ENCODE measurements at places on chromosomes 5 and 9.
A peak's percentile ranks its signal among the peaks of the same experiment; 100 is the strongest.

- H3K36me3 ChIP-seq = no peaks in the 10 kb centered on the region
- peaks cover 11% of the 10 kb centered on the region for H3K4me1 ChIP-seq
- H3K27me3 ChIP-seq = no peaks in the 10 kb centered on the region
- H3K27ac ChIP-seq = no peak overlapping the region
These were observed 418.3 kb downstream of the CDH10 start for GRCh38 chr5:24226479-24226878.

DNA sequence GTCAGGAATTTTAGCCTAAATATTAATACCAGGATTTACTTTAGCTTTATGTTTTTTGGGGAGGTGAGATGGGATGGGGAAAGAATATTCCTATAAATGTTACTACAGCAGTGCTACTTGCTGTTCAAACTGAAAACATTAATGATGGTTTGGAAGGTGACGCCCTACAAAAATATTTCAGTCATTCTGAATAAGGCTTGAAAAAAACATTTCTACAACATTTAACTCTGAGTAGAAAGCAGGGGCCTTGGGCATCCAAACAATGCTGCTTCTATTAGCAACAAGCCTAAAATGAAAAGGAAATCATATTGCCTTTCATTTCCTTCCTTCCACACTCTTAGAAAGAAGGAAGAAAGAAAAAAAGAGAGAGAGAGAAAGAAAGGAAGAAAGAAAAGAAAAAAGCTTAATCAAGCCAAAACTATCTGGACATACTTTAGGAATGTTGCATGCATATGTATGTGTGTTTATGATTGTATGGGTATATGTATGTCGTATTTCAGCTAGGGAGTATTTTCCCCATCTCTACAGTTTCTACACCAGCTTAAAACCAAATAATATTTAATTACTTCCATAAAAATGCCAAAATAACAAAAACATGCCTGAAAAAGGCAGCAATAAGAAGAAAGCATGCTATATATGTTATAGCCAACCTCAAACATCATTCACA, 16.3 kb upstream of the DAB2 start:
- DNase-seq = no peak
- H3K36me3 ChIP-seq = no peaks in the 10 kb centered on the region
- H3K27me3 ChIP-seq = peaks cover 3% of the 10 kb centered on the region
- no peak overlapping the region for H3K4me3 ChIP-seq
- H3K27ac ChIP-seq = no peak overlapping the region
- H3K4me1 ChIP-seq = peaks cover 6% of the 10 kb centered on the region

- peak overlapping the region; percentile 58 for H3K4me3 ChIP-seq
- peak; percentile 42 for DNase-seq
- H3K27me3 ChIP-seq = peaks cover 2% of the 10 kb centered on the region
- H3K36me3 ChIP-seq = no peaks in the 10 kb centered on the region
These were observed 11.2 kb downstream of the IER5L start for GRCh38 chr9:129166623-129167557.

DNA sequence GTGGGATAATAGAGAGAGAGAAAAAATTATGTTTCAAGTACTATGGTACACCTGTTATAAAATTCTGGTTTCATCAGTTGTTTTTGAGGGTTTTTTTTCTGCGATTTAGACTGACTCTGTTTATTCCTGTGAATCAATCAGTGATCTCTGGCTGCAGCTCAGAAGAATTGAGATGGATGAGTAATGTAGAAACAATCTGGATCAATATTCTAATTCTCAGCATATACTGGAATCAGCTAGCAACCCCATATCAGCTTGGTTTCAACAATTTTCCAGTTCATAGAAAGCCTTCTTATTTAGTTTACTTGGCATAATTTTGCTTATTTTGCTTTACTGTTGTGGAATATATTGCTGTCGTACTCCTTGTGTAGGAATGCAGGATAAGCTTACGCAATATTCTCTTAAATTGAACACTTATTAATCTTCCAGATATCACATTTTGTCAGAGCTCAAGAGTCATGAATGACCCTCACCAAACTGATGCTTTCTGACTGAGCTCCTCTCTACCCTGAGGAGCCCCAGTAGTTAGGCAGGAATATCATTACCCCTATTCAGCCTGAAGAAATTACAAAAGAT, 42.9 kb downstream of the SHC3 start:
- H3K4me3 ChIP-seq = no peak overlapping the region
- H3K27me3 ChIP-seq = no peaks in the 10 kb centered on the region
- no peak overlapping the region for H3K27ac ChIP-seq
- no peaks in the 10 kb centered on the region for H3K4me1 ChIP-seq

- H3K27ac ChIP-seq = no peak overlapping the region
- peaks cover 1% of the 10 kb centered on the region for H3K36me3 ChIP-seq
- no peaks in the 10 kb centered on the region for H3K4me1 ChIP-seq
- H3K27me3 ChIP-seq = no peaks in the 10 kb centered on the region
- no peak for DNase-seq
These were observed 53.8 kb downstream of the SREK1 start for GRCh38 chr5:66197764-66198405.

DNA sequence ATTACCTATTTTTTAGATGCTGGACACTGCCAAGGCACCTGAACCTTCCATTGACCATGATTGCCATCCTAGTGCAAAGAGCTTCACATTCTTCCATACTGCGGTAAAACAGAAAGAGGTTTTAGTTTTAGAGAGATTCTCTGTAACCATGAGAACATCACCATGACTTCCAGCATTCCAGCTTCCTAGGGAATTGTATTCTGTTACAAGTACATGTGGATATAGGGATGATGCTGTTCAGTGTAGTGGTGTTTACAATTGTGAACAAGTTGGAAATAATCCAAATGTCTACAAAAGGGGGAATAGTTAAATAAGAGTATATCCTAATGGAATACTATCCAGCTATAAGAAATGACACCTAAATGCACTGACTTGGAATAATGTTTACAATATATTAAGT, 22.4 kb downstream of the NIPSNAP3B start:
- peaks cover 24% of the 10 kb centered on the region for H3K36me3 ChIP-seq
- H3K4me1 ChIP-seq = no peaks in the 10 kb centered on the region
- H3K4me3 ChIP-seq = no peak overlapping the region
- no peak overlapping the region for H3K27ac ChIP-seq
- no peak for DNase-seq
- H3K27me3 ChIP-seq = no peaks in the 10 kb centered on the region

DNA sequence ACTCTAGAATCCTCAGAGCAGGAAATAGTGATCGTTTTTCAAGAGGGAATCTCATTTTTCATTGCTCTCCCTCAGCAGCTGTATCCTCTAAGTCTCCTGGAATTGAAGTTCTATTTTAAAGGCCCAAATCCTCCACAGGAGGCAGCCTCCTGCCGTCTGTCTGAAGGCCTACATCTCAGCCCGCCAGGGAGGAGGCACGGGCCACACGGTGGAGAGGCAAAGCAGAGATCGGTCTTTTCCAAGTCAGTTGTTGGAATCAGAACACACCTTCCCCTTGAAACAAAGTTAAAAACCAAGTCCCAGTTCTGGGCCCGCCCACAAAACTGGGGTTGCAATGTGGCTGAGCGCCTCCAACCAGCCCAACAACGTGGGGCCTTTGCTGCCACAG, 68.7 kb downstream of the RAPGEF1 start:
- no peaks in the 10 kb centered on the region for H3K36me3 ChIP-seq
- H3K27ac ChIP-seq = no peak overlapping the region
- no peak overlapping the region for H3K4me3 ChIP-seq
- no peaks in the 10 kb centered on the region for H3K27me3 ChIP-seq

DNA sequence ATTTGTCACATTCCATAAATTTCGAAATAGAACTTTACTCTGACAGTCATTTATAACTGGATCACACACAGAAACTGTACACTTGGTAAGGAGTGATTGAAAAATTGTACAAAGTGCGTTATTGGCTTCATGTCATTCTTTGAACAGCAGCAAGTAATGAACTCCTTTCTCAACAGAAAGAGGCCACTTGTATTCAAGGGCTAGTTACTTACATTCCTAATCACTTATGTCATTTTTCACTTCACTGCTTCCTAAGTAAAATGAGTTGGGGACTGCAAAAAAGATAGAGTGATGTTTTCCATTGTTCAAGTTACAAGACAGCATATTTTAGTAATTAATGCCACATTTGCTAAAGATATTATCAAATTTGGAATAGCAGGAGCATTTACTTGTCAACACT, 893.2 kb downstream of the DTWD2 start:
- H3K27ac ChIP-seq = peak overlapping the region; percentile 45
- no peak overlapping the region for H3K4me3 ChIP-seq
- DNase-seq = no peak
- no peaks in the 10 kb centered on the region for H3K36me3 ChIP-seq
- H3K27me3 ChIP-seq = no peaks in the 10 kb centered on the region

DNA sequence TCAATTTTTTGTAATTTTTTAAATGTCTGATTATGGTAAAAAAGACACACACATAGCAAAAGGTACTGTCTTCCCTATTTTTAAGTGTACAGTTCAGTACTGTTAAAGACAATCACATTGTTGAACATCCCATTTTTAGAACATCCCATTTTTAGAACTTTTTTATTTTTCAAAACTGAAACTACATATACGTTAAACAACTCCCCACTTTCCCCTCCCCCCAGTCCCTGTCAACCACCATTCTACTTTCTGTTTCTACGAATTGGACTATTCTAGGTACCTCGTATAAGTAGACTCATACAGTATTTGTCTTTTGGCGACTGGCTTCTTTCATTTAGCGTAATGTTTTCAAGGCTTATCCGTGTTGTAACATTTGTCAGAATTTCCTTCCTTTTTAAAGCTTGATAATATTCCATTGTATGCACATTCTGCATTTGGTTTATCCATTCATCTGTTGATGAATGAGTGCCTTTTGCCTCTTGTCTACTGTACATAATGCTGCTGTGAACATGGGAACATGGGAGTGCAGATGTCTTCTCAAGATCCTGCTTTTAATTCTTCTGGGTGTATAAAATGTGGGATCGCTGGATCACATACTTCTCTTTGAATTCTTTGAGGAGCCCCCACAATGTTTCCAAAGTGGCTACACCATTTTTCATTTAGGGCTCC, 154.0 kb downstream of the PIK3R1 start:
- DNase-seq = no peak
- no peak overlapping the region for H3K27ac ChIP-seq
- no peak overlapping the region for H3K4me3 ChIP-seq

DNA sequence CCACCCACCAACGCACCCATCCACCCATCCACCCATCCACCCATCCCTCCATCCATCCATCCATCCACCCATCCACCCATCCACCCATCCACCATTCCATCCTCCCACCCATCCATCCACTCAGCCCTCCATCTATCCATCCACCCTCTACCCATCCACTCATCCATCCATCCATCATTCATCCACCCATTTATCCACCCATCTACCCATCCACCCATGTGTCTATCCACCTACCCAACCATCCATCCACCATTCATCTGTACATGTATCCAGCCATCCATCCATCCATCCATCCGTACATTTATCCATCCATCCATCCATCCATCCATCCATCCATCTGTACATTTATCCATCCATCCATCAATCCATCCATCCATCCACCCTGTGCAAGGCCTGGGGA, 11.1 kb upstream of the VAV2 start:
- no peaks in the 10 kb centered on the region for H3K4me1 ChIP-seq
- H3K4me3 ChIP-seq = no peak overlapping the region
- H3K36me3 ChIP-seq = no peaks in the 10 kb centered on the region
- peaks cover 9% of the 10 kb centered on the region for H3K27me3 ChIP-seq
- DNase-seq = no peak
- H3K27ac ChIP-seq = no peak overlapping the region

DNA sequence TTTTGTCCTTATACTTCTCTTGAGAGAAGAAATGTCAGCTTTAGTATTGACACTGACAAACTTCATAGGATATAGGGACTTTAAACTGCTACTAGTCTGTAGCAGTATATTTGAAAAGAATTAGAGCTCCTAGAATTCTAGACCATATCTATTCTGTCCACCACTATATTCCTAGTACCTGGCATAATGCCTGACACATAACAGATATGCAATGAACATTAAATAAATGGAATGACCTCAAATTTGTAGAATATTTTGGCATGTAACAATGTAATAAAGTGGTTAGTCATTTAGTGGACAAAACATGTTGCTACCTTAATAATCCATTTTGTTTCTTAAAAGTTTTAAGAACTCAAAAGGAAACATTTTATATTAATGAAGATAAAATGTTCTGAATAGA, 57.5 kb downstream of the HOMER1 start:
- no peak for DNase-seq
- H3K36me3 ChIP-seq = peaks cover 2% of the 10 kb centered on the region
- no peak overlapping the region for H3K27ac ChIP-seq
- peaks cover 13% of the 10 kb centered on the region for H3K4me1 ChIP-seq
- no peaks in the 10 kb centered on the region for H3K27me3 ChIP-seq

DNA sequence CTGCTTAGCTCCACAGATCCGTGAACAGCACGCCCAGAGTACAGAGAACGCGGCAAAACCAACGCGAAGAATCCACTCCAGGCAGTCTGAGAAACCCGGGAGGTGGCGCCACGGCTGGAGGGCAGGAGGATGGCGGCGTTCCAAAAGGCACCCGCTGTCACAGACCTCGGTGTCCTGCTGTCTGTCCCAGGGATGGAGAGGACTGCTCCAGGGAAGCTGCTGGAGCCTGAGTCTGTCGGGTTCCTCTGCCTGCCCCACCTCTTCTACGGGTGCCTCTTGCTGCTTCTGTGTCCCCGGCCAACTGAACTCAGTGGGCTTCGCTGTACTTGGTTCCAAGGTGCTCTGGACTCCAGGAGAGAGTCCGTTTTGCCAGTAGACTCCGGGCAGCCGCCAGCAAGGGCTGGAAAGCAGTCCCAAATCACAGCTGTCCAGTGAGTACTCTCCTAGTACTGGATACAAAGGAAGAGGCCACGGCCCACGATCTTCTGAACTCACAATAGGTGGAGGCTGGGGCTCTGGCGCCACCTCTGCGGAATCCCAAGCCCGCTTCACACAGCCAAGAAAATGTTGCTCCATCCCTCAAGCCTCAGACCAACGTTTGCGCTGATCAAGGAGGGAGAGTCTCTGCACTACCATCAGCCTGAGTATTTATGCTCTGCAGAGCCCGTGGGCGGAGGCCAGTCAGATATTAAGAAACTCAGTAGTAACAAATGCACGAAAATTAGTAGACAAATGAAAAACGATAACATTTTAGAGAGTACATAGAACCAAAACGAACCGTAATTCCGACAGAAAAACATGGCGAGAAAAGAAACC, 440 bp downstream of the ANXA2R start:
- no peaks in the 10 kb centered on the region for H3K36me3 ChIP-seq
- H3K4me1 ChIP-seq = peaks cover 11% of the 10 kb centered on the region
- peak overlapping the region; percentile 19 for H3K27ac ChIP-seq
- peak overlapping the region; percentile 71 for H3K4me3 ChIP-seq

GRCh38 chr9:131320031-131320685, 30.6 kb downstream of the PLPP7 start:
- H3K36me3 ChIP-seq = no peaks in the 10 kb centered on the region
- H3K27me3 ChIP-seq = peaks cover 2% of the 10 kb centered on the region
- no peak overlapping the region for H3K4me3 ChIP-seq
- H3K27ac ChIP-seq = no peak overlapping the region
- no peaks in the 10 kb centered on the region for H3K4me1 ChIP-seq

GRCh38 chr5:66436721-66437120, 159.5 kb upstream of the MAST4 start:
- no peaks in the 10 kb centered on the region for H3K27me3 ChIP-seq
- H3K27ac ChIP-seq = no peak overlapping the region
- no peaks in the 10 kb centered on the region for H3K36me3 ChIP-seq
- H3K4me3 ChIP-seq = no peak overlapping the region

- no peak overlapping the region for H3K4me3 ChIP-seq
- no peaks in the 10 kb centered on the region for H3K4me1 ChIP-seq
These were observed 456.9 kb downstream of the PRELID2 start for GRCh38 chr5:145378226-145378625.

GRCh38 chr5:173450188-173450587, 122.0 kb upstream of the STC2 start:
- peaks cover 18% of the 10 kb centered on the region for H3K4me1 ChIP-seq
- H3K4me3 ChIP-seq = no peak overlapping the region
- no peaks in the 10 kb centered on the region for H3K36me3 ChIP-seq
